Activated naive CD8-positive, alpha-beta T cell treated with anti-CD3 and anti-CD28 coated beads, Interleukin-2, amount 50 U/mL, for 16 hours (primary cell): ENCODE measurements at places on chromosomes 1 and 21.

- no peak for DNase-seq
Measured at GRCh38 chr1:57404884-57405283, 19.0 kb downstream of the DAB1 start.

DNA sequence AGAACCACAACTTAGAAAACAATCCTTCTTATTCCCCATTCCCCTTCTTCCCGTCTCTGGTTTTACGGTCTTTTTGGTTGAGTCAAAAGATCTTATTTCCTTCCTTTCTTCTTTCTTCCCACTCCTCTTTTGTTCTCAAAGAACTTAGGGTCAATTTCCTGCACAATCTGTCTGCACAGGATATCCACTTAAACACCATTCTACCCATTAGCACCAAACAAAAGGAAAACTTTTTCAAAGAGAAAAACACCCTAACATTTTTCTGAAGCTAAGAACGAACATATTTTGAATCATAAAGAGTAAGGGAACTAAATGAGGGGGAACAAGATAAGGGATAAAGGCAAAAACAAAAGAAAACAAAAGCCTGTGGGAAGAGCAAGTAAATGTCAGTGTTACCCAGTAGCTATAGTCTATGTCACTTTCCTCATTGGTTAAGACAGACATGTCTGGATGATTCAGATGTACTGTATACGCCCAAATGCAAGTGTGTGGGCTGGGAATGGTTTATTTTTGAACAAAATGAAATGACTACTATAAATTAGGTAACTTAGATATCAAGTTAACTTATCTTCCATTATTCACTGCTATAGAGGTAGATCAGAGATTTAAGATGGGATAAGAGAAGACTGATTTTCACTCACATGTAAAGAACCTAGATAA, 59.9 kb downstream of the TOR3A start:
- DNase-seq = no peak

DNA sequence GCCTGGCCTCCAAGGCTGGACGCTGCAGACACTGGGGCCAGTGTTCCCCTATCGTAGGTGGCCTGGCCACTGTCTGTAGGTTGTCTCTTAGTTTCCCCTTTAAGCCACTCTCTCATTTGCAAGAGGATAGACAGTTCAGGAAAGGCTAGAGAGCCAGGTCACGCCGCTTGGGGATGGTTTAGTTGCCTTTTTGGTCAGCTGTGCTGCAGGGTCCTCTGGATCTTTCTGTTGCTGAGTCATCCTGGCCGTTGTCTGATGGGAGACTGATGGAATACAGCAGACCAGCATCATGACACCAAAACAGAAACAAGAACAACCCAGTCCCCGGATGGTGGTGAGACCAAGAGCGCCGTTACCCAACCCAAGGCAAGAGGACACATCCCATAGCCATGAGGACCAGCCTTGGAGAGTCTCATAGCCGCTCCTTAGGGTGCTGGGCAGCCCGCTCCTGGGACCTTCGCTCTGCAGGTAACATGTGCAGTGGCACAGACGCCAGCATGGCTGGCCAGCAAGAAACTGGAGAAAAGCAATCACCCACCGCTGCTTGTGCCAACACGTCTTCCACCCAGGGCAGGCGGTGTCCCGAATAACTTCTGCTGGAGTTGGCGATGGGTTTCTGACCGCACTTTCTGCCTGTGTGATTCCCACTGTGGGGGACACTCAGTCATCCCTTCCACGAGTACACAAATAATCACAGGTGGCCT, 79.1 kb upstream of the COL6A1 start:
- DNase-seq = no peak

DNA sequence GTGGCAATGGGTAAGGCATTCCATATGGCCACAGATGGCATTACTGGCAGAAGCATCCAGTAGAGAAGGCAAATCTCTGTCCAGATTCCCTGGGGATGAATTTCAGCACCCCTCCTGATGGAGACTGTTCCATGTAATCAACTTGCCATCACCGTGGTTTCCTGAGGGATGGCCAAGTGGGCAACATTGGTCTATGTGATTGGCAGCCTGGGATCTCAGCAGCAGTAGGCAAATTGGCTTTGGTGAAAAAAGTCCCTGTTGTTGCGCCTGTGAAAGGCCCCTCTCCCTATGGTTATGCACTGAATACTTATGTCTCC, 19.3 kb downstream of the DMRTB1 start:
- DNase-seq = no peak

DNA sequence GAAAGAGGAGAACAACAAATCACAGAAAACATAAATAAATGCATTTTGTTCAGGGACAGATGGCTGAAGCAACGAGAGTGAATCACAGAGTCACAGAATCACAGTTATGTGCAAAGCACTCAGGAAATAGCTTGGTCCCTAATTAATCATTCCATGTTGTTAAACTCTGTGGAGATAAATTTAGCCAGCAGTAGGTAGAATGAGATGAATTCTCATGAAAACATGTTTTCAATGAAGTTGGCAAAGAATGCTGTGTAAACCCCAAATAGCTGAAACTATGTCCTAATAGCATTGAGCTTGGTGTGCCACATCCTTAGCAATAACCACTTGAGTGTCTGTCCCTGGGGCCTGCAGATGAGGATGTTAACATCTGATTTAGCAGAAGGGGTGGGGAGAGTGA, 20.4 kb downstream of the LEPR start:
- DNase-seq = no peak

GRCh38 chr21:37074197-37074510, 1.1 kb downstream of the TTC3 start:
- DNase-seq = no peak

GRCh38 chr1:54570161-54570560, 22.1 kb downstream of the ACOT11 start:
- no peak for DNase-seq

- DNase-seq = no peak
Measured at GRCh38 chr1:55774446-55774845, 559.3 kb upstream of the USP24 start.

- DNase-seq = no peak
Measured at GRCh38 chr1:95146637-95147036, 29.5 kb downstream of the TLCD4 start.

GRCh38 chr1:1356166-1356795, 2.1 kb downstream of the MXRA8 start:
- no peak for DNase-seq

GRCh38 chr1:61967750-61968149, 225.5 kb downstream of the PATJ start:
- no peak for DNase-seq

DNA sequence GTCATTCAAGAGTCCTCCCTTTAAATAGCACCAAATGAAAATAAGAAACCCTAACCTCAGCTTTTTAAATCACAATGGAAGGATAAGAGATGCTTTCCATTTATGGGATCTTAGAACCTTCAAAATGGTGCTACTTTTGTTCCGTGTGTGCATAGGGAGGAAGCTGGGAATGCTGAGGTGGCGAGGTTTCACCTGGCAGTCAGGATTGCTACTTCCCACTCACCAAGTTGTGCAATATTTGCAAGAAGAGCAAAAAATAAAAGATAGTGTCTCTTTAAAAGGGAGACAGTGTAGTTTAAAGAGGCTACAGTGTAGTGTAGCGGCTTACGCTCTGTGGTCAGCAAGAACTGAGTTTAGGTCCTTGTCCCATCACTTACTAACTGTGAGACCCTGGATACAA, 392.4 kb upstream of the ST6GALNAC5 start:
- DNase-seq = no peak

GRCh38 chr1:153541641-153542590, 1.2 kb upstream of the S100A5 start:
- DNase-seq = no peak
